ENCODE measurements at places on chromosomes 11 and 22.

GRCh38 chr11:78193806-78194205, 5.1 kb downstream of the USP35 start:
- no peak for DNase-seq

DNA sequence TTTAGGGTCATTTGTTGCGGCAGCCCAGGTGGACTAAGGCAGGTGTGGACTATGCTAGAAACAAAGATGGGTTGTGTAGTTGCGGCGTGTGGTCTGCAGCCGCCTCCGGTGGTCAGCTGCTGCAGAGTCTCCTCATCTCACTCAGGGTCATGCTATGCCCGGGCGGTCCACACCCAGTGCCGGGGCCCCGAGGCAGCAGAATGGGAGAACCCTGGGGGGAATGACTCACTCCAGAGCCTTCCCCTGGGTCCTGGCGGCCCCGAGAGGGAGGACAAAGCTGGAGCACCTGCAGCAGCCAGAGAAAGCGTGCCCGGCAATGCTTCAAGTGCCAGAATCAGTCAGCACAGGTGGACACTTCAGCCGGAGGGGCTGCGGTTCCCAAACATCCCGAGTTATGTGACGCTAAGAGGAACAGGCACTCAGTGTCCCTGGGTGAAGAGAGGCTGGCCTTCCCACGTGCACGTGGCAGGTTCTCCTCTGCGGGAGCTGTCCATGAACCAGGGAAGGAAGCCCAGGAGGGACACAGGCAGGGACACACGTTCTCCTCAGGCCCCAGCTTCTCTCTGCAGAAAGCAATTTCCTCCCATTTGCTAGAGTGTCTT, 289.6 kb upstream of the B3GAT1 start:
- no peak for DNase-seq

DNA sequence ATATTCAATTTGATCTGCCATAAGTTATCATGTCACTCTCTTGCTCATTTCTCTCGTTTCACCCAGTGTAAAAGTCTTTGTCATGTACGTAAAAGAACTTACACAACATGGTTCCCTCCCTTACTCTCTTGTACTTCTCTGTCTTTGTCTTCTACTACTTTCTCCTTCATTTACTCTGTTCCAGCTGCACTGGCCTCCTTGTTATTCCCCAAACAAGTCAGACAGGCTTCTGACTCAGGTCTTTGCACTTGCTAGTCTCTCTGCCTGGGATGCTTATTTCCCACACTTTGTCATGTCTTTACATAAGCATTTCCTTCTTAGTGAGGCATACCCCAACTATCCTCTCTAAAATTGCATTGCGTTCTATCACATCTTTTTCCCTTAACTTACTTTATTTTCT, 117.3 kb downstream of the CYP2R1 start:
- no peak for DNase-seq

DNA sequence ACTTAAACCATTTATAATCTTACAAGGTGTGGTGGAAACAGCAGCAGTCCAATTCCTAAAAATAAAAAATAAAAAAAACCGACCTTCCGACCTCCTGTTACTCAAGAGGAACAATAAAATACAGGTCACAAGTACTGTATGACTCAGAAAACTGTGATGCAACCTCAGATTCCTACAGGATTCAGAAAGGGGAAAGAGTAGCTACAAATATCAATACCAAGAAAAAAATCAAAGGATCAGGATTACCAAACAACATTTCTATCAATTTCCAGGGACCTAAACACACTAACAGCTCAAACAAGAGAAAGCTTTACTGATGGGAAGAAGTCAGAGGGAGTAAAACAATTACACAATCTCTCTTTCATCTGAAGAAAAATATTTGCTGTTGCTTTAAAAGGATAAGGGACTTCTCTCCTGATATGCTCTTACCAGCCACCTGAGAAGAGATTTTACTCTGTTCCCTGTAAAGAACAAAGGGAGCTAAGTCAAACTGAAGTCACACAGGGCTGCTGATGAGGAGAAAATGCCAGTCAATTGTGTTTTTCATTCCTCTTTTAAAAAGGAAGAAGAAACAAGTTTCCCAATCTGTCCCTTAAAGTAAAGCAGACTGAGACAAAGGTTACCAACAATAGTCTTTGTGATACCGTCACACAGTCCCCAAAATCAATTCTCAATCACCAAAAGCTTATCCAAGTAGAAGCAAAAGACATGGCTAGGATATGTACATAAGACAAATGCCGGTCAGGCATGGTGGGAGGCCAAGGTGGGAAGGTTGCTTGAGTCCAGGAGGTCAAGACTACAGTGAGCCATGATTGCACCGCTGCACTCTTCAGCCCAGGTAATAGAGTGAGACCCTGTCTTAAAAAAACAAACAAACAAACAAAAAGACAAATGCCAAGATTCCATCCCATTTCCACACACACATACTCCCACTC, 39.3 kb downstream of the AMBRA1 start:
- DNase-seq: peak; percentile 68

All from GM03348 (cell line).